ENCODE measurements at places on chromosomes 5 and 9.

DNA sequence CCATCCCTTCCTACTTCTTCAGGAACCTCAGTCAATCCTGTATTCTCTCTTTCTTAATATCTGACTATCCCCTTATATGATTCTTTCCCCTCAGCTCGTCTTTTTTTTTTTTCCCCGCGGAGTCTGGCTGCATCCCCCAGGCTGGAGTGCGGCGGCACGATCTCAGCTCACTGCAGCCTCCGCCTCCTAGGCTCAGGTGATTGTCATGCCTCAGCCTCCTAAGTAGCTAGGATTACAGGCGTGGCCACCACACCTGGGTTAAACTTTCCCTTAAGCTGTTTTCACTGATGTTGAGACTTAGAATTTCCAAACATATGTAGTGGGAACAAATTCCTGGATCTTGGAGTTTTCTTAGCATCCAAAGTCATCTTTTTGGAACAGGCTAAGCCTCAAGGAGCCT is 13.3 kb upstream of the RUSC2 start:
- no peak for DNase-seq

DNA sequence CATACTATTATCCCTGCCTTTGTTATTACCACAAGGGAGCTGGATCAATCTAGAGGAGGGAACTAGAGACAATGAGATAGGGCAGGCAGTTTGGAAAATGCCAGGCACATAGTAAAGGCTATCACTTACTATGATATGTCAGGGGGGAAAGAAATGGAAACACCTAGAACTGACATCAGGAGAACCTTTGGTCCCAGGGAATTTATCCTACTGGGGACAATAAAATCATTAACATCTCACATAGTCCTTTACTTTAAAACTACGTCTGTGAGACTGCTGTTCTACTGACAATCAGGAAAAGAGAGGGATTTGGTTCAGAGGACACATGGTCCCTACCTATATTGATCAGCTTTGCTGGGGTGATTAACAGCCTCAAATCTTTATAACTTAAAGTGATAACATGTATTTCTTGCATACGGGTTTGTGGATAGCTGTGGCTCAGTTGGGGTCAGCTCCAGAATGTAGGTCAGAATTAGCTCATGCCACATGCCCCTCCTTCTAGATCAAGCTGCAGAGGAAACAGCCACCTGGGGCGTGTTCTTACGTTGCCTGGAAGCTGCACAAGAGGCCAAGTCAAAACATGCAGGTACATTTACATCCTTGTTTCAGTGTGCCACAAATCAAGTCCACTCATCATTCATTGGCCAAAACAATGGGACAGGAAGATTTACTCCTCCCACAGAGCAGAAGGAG is 43.9 kb upstream of the ALDOB start:
- no peak for DNase-seq

GRCh38 chr9:98317134-98317857 is 61.8 kb upstream of the TBC1D2 start:
- no peak for DNase-seq

DNA sequence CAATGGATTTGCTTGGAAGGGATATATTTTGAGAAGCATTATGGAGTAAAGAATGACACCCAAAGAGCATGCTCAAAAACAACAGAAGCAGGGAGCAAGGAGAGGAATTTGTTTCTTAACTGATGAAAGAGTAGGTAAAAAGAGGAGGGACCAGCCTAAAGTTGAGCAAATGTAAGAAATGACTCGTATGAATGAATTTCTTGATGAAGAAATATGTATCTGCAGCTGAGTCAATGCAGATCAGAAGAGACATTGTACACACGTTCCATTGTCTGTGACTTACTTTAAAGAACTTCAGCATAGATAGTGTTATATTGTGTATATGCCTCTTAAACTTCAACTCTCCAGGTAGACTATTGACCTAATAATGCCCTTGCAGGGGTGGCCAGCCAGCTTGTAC is 112.7 kb upstream of the NREP start:
- no peak for DNase-seq

GRCh38 chr5:179265514-179266290 is 79.6 kb downstream of the ADAMTS2 start:
- DNase-seq: no peak

GRCh38 chr9:2727966-2728613 is 10.8 kb downstream of the KCNV2 start:
- DNase-seq: no peak

- DNase-seq: no peak
Observed at GRCh38 chr5:110082194-110082593, 392.5 kb downstream of the MAN2A1 start.

DNA sequence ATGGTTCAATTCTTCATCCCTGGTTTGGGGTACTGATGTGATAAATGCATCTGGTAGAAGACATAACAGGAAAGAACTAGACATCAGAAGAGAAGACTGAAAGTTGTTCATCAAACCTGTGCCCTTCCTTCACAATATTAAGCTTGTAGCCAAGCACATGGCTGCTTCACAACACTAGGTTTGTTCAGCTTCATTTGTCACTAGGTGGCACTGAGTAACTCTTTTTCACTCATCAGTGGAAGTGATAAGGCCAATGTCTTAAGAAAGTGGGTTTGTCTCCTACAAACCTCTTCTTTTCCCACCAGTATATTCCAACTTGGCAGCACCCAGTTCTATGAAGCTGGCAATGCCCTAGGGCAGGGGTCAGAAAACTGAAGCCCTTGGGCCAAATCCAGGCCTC is 26.9 kb downstream of the ZNF484 start:
- DNase-seq: no peak

- DNase-seq: no peak
Observed at GRCh38 chr9:124504530-124505005, 2.6 kb downstream of the NR5A1 start.

GRCh38 chr5:40681363-40682153 is 1.8 kb downstream of the PTGER4 start:
- DNase-seq: no peak

GRCh38 chr5:147822686-147823491 is 8.6 kb downstream of the SPINK1 start:
- no peak for DNase-seq

- DNase-seq: no peak
Observed at GRCh38 chr5:118270526-118270925, 717.8 kb downstream of the DTWD2 start.

GRCh38 chr5:131387255-131387654 is 123.4 kb downstream of the CDC42SE2 start:
- no peak for DNase-seq

DNA sequence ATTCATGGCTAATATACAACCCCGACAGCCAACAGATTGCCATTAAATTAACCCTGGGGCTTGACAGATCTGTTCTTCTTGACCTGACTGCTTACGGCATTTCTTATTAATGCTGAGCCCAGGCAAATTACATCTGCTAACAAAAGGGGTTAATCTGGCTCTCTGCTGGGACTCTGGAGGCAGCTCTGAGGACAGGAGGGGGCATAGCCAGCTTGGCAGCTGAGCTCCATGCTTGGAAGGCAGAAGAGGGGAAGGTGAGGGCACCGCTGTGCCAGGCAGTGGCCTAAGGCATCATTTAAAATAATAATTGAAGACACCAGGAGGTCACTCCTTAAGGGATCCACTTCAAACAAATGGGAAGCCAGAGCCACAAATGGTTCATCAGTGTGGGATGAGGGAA is 126.0 kb upstream of the GPR151 start:
- no peak for DNase-seq

- DNase-seq: no peak
Observed at GRCh38 chr5:77590347-77590746, 48.2 kb downstream of the OTP start.

DNA sequence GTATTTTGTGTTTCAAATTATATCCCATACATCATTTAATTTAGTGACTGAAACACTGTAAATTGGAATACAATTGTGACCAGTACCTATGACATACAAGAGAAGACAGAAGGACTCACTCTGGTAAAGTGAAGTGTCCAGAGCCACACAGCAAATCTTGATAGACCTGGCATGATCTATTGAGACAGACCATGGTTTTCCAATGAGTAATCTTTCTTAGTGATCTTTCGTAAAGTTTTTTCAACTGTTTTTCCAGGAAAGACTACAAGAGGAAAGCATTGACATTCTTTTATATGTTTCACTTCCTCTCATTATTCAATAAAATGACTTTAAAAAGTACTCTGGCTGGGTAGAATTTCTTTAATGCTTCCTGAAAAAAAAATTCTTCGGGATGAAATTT is 43.3 kb upstream of the ALDH1A1 start:
- DNase-seq: no peak

- no peak for DNase-seq
Observed at GRCh38 chr9:134750450-134751155, 109.0 kb downstream of the COL5A1 start.

DNA sequence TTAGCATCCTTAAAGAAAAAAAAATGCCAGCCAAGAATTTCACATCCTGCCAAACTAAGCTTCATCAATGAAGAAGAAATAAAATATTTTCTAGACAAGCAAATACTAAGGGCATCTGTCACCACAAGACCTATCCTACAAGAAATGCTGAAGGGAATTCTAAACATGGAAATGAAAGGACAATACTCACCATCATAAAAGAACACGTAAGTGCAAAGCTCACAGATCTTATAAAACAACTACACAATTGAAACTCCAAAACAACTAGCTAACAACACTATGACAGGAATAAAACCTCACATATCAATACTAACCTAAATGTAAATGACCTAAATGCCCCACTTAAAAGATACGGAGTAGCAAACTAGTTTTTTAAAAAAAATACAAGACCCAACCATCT is 71.4 kb downstream of the TTC39B start:
- DNase-seq: no peak

DNA sequence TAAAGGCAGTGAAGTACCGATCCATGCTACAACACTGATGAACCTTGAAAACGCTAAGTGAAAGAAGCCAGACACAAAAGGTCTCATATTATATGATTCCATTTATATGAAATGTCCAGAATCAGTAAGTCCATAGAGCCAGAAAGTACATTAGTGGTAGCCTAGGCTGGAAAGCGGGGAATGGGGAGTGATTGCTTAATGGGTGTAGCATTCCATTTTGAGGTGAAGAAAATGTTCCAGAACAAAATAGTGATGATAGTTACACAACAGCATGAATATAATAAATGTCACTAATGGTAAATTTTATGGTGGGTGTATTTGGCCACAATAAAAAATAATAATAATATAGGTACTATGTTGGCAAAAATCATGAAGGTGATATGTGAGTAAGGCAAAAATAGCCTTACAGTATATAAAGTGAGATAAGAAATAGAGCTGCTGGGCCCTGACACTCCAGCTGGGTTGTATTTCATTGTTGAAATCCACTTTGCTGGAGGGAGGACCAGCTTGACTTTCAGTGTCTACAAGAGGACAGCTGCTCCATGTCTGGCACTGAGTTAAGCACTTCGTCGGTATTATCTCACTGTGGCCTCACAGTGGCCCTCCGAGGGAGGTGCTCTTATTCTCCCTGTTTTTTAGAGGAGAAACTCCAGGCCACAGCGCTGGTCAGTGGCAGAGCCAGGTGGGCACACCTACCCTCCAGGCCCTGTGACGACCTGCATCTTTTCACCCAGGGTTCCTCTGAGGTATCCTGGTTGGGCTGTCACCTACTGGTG is 22.4 kb upstream of the ANGPTL2 start:
- no peak for DNase-seq

DNA sequence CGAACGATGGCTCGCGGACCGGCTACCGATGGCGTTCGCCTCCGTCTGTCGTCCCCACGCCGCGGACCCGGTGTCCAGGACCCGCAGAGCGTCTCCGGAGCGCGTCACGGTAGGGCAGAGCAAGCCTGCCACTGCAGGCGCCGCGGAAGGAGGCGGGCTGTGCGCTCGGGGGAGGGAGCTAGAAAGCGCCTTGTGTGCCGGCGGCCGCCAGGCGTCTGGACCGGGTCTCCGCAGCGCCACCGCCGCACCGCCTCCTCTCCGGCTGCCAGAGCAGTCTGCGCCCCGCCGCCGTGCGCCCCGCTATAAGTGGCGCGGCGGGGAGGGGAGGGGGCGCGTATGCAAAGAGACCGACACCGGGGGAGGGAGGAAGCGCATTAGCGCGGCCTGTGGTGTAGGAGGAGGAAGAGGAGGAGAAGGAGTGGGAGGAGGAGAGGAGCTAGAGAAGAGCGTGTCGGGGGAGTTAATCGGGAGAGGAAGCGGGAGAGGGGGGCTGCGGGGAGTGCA is at the start of gene ENC1:
TSS of gene ENC1 (minus strand) at position 279 of the 504 bp plus-strand sequence. CDS start 4,243 bp downstream, outside the sequence.
- DNase-seq: peak; percentile 42

DNA sequence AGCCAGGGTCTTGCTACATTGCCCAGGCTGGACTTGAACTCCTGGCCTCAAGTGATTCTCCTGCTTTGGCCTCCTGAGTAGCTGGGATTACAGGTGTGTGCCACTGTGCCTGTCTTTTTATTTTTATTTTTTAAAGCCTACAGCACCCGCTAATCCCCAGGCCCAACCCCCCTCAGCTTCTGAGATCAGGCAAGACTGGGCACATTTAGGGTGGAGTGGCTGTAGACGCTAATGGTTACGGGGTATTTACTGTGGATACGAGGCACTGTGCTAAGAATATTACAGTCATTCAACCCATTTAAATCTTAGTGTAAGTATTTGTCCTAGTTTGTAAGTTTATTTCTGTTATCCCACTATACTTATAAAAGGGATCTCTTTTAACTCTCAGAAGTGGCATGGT is 175.2 kb downstream of the FANCC start:
- no peak for DNase-seq

GRCh38 chr9:34986540-34987047 is 3.0 kb upstream of the DNAJB5 start:
- DNase-seq: peak; percentile 48

DNA sequence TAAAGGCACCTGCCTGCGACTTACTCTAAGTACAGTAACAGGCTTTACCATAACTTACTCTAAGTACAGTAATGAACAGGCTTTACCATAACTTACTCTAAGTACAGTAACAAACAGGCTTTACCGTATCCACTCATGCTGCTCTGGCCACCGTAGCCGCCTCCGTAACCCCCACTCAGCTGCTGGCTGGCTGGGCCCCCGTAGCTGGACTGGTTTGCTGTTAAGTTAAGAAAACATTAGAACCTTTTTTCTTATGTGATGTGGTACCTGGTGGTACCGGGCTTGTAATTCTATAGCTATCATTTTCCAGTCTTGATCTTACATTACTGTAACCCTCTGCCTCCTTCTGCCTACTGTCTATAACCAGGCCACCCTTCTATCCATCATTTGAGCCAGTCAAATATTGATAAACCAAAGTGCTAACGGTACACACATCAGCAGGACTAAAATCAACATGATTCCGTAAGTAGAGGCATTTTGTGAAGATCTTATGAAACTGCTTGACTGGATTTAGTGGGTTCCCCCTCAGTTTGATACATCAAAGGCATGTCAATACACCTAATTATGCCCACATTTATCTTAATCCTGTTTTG is 7.4 kb downstream of the HNRNPH1 start:
- DNase-seq: no peak

- no peak for DNase-seq
Observed at GRCh38 chr5:134552301-134552700, 26.8 kb downstream of the JADE2 start.

GRCh38 chr9:128124451-128124850 is 3.1 kb downstream of the PTGES2 start:
- DNase-seq: no peak

DNA sequence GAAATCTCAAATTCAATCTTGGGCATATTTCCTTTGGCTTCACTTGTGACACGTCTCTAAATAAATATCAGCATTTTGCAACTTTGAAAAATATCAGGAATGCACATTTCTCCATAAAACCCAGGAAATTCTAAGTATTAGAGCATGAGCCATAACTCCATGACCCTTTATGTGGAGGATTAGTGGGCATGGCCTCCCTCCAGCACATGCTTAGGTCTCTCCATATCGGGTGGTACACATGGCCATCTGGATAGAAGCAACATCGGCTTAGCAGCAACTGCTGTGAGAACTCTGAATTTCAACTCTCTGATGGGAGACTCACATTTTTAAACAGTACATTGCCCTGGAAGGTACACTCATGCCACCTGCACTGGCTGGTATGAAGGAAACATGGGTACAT is 73.7 kb upstream of the EGFLAM start:
- no peak for DNase-seq
